ENCODE measurements at places on chromosomes 3 and 15.

DNA sequence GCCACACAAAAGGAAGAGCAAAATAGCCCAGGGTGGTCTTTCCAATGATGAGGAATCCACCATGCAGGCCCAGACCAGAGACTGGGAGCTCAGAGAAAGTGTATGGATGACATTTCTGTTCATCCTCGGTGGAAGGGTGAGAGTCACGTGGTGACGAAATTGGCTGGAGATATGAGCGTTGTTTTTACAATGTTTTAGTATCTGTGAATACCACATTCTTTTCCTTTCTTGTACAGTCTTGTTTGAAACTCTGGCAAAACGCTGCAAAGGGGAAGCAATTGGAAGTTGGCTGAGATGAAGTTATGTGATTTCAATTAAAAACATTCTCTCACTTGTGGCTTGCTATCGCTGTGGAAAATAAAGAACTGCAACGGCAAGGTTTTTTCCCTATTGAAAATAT, 137.5 kb downstream of the MAGI1 start:
- no peak for DNase-seq

GRCh38 chr3:25306066-25306465, 122.0 kb upstream of the RARB start:
- no peak for DNase-seq

- no peak for DNase-seq
These were observed 320.3 kb upstream of the TGFBR2 start for GRCh38 chr3:30286007-30286669.

DNA sequence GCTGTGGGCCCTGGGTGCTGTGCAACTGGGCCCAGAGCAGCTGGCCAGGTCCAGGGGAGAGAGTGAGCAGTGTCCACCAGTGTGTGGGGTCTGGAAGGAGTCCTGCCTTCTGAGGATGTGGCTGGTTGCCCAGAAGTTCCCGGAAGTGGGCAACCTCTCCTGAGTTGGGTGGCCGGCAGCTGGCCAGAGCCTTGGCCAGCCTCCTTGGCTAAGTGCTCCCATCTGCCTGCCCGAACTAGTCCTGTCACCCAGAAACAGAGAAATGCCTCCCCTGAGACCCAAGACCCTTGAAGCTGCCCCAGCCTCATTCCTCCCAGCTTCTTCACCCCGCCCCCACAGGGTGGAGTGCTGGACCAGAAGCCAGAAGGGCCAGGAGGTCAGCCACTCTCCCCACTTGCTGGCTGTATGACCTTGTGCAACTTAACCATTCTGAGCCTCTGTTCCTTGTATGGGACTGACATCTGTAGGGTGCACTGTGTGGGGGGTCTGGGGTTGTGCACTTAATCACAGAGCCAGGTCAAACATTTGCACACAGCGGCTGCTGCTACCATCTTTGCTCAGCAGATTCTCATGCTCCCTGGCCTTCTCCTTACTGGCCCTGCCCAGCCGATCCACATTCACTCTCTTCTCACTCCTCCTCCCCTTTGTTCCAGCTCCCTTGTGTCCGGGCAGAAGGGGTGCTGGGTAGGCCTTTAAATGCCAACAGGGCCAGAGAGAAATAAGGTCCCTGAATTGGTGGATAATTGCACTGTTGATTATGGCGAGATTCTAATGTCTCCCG, 7.5 kb upstream of the ALAS1 start:
- no peak for DNase-seq

DNA sequence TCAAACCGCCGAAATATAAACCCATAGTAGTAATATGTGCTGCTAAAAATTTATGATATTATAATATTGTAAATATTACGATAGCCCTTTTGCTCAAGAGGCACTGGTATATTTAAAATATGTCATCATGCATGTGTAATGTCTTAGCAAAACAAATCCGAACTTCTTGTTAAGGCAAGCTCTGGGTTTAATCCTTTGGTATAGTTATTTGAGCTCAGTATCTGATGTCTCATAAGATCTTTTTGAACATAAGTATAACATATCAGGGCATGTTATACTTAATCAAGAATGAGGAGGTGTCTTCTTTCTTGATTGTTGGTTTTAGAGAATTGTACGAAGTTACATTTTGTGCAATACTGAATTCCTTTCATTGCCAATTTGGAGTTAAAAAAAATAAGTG, 154.1 kb upstream of the CBLB start:
- DNase-seq, result no peak

DNA sequence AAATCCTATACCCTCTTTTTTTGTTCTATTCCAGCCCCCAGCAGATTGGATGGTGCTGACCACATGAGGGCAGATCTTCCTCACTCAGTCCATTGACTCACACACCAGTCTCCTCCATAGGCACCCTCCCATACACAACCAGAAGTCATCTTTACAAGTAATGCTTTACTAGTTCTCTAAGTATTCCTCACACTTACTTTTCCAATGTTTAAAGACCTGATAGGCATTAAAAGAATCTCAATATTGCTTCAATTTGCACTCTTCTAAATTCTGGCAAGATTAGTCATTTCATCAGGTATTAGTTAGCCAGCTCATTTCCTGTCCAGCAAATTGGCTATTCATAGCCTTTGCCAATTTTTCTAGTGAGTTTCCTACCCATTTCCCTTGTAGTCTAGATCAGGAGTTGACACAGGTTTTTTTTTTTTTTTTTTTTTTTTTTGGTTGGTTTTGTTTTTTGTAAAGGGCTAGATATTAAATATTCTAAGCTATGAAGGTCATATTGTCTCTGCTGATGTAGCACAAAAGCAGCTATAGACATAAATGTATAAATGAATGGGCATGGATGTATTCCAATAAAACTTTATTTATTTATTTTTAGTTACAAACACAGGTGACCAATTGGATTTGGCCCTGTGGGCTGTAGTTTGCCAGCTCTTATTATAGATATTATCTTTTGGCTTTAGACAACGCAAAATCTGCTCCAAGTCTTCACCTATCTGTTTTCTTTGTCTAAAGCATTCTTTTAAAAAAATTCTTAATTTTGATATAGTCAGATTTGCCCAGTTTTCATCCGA, 76.1 kb downstream of the ABHD5 start:
- DNase-seq, result no peak

DNA sequence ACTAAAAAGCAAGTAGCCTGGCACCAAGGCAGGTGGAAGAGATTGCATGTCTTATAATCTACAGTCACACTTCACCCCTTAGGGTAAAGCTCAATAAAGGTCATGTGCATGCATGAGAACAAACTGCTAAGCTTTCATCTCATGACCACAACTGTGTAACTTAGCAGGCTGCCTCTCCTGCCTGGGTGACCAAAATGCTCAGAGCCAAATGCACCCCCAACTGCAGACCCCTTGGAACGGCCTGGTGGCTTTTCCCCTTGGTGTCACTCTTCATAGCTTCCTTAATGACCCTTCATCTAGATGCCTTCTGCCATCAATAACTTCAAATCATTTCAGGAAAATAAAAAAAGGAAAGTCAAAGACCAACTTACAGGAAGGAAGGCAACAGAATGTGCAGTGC, 88.1 kb downstream of the ADAMTS17 start:
- no peak for DNase-seq

GRCh38 chr3:42778644-42779043, 5.6 kb upstream of the CCDC13 start:
- DNase-seq, result no peak

- DNase-seq, result no peak
These were observed 45.1 kb downstream of the VPS8 start for GRCh38 chr3:184857099-184857498.

GRCh38 chr3:192284443-192285072, 442.8 kb downstream of the FGF12 start:
- DNase-seq, result no peak

- DNase-seq, result no peak
These were observed 2.7 kb upstream of the PARP16 start for GRCh38 chr15:65289261-65289854.

DNA sequence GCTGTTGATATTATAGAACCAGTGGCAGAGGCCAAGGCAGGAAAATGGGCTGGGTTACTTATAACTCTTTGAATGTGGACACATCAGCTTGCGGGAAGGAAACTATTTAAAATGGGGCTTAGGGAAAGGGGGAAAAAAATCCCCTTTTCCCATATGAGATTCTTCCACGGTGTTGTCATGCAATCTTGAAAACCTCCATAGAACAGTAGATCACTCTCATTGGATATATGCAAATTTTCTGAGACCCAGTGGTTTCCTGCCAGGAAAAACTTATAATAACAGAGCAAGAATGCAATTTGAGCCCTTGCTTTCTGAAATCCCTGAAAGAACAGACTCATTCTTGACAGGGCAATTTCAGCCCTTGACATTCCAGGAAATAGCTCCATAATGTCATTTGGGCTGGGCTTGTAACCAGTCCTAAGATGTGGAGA, 31.1 kb downstream of the TMEM212 start:
- no peak for DNase-seq

DNA sequence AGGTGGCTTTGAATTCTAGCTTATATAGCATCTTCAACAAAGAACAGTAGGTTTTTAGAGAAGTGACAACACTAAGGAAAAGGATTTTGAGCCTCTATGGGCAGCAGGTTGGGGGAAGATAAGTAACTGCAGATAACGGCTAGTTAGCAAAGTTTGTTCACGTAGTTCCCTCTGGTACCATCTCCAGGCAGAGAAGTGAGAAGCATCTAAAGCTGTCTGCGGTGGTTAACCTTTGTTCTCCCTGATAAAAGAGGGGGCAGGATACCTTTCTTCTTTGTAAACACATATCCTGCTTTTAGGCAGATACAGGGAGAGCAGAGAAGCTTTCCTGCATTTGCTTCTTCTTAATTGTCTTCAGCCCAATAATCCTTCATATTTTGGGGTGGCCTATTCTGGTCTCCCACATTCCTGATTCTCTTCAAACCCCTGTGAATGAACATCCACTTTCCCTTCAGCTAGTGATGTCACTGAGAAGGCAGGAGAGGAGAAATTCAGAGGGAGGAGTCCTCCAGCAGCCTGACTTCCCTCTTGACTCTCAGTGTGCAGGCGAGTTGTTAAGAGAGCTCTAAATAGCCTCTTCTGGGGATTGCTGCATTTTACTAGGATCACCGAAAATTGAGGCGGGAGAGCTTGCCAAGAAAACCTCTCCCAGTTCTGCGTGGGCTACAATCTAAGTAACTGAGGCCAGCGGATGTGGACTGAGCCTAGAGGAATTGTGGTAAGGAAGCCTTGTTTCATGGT, 393.7 kb upstream of the C2CD4B start:
- no peak for DNase-seq

DNA sequence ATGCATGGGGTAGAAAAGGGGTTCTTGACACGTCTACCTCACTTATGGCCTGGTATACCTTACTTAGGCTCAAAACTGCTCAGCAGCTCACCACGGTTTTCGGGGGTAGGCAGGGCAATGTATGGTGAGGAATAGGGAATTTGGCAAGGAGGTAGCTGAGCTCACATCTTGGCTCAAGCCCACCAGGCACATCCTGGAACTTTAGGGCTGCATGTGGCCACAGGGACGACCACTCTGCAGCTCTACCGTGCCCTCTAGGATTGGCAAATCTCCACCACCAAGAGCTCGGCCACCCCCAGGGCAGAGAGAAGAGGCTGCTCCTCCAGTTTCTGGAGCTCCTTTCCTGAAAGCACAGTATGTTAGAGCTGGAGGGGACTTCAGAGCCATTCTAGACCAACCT, 69.7 kb downstream of the MRPL46 start:
- DNase-seq, result no peak
